ENCODE measurements at places on chromosomes 2 and 18.
A peak's percentile ranks its signal among the peaks of the same experiment; 100 is the strongest.

- no peak for DNase-seq
These were observed 255.3 kb upstream of the RAB6C start for GRCh38 chr2:129724021-129724757.

DNA sequence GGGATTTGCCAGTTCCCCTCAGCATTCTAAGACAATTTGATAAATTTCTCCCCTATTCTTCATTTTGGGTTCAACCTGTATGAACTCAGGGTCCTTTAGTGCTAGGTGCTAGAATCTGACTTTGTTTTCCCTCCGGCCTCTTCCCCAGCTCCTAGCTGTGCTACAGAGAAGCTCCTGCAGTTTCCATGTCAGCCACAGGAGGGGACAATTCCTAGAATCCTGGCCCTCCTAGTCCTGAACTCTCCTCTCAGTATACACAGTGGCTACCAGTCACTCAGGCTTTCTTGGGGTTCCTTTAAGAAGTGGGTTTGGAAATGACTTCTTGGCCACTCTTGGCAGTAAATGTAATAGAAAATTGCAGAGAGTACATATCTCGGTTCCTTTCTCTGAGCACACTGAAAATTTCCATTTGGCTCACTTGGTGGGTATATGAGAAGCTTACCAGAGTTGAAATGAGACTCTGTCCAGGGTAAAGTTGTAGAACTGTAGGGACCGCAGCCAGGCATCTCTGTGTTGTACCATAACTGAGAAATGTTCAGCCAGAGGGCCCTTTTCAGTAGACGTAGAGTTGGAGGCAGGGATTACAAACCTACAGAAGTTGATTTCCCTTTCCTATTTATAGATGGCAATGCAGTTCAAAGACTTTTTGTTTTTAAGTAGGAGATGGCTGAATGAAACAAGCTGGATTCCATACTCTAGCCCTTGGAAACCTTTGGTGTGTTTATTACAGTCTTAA, 5.0 kb upstream of the CHST10 start:
- no peak for DNase-seq

GRCh38 chr2:238584617-238585016, 157.9 kb downstream of the ASB1 start:
- DNase-seq = no peak

DNA sequence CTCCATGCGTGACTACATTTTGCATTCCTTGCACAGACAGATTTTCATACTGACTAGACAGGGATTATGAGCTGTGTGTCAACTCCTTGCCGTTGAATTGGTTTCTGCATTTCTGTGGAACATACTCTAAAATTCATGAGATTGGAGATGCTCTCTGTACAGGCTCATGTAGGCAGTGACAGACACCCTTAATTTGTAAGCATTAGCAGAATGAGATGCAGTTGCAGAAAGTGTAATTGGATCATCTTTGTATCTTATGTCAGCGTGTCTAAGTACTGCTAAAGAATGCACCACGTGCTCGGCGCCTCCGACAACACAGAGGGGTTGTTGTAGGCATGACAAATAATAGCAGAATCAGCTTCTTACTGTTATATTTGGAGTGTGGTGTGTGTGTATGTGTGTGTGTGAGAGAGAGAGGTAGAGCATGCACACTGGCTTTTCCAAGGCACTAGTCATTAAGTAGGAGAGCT, 212.4 kb downstream of the CMPK2 start:
- DNase-seq = no peak

- DNase-seq = no peak
These were observed 73.8 kb downstream of the TANC1 start for GRCh38 chr2:159042115-159042850.

GRCh38 chr2:142316049-142316448, 185.2 kb upstream of the LRP1B start:
- no peak for DNase-seq

DNA sequence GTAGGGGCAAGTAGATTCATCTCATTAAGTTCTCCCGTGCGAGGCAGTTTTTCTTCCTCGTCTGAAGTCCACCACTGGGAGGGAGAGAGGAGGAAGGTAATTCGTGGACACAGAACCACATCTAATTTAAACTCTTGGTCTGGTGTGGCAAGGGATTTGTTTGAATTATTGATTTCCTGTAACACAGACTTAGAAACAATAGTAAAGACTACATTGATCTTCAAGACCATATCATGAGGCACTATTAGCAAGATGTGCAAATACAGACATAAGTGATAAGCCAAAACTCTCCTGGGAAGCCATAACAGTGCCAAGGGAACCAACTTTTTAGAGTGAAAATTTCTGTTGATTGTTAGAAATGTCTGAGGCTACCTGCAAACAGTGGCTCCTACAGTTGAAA, 158.6 kb downstream of the ALPK2 start:
- DNase-seq = no peak

DNA sequence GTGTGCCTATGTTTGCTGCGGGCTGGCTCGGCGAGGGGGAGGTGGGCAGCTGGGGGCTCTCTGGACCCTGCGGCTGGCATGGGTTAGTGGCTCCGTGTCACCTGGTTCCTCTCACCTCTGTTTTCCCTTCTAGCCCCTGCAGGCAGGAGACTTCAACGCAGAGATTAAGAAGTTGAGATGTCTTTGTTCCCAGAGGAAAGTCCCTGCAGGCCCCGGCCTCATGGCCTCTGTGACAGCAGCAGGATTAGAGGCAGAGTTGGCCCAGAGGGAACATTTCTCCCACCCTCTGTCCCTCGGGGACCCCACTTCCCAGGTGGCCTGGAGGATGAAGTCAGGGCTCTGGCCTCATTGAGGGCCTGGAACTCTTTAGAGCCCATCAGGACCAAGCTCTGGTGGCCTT, 56.5 kb downstream of the HPCAL1 start:
- no peak for DNase-seq

DNA sequence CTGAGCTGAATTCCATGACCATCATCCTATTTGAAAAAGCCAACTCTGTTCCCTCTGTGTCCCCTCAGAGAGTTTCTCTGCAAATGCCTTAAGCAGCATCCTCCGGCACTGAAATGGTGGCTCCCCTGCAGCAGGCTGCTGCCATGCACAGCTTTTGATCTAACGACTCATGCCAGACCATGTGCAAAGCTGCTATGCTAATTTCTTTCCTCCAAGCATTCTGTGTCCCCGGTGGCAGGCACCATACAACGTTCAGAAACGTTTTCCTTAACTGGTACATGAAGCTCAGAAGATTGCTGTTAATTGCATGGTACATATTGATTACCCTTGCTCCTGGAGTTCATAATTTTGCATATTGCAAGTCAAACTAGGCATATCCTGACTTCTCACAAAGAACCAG, 336.8 kb downstream of the RBM43 start:
- no peak for DNase-seq

DNA sequence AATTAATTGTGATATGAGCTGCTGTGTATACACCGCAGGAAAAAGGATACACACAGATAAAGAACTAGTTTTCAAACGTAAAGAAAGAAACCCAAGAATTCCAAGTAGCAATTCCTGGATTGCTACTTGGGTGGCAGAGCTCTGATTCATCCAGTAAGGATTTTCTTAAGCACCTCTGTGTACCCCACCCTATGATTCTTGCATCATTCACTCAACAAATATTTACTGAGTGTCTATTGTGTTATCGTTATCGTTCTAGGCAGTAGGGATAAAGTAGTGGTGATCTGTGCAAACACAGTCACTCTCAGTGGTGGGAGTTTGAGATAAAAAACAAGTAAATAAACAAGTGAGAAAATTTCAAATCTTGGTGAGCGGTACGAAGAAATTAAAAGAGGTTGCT, 4.9 kb upstream of the TMEM200C start:
- no peak for DNase-seq

- DNase-seq = no peak
These were observed 16.1 kb upstream of the PDK1 start for GRCh38 chr2:172539767-172540166.

GRCh38 chr2:126059379-126059778, 596.6 kb upstream of the GYPC start:
- no peak for DNase-seq

DNA sequence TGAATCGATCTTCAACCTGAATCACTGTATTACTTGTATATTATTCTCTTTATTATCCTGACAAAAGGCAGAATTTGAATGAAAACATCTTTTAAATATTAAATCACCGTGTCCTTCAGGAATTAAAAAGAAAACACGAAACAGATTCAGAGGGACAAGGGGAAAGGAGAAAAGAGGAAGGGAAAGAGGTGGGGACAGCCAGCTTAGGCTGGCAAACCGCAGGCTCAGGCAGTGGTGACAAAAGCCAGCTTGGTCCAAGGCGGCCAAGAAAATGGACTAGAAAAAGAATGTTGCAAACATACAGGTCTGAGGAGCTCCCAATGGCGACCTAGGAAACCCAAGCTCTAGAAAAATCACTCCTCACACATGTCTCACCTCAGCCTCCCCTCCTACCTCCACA, 6.8 kb downstream of the B4GALT6 start:
- DNase-seq = no peak

- DNase-seq = no peak
These were observed 21.0 kb upstream of the RRM2 start for GRCh38 chr2:10101491-10101890.

GRCh38 chr2:235639428-235639773, 145.6 kb downstream of the AGAP1 start:
- DNase-seq = no peak

GRCh38 chr2:191013682-191013931, 364 bp downstream of the STAT1 start:
- no peak for DNase-seq

- no peak for DNase-seq
These were observed 127.2 kb downstream of the ANKRD44 start for GRCh38 chr2:197183355-197183754.

DNA sequence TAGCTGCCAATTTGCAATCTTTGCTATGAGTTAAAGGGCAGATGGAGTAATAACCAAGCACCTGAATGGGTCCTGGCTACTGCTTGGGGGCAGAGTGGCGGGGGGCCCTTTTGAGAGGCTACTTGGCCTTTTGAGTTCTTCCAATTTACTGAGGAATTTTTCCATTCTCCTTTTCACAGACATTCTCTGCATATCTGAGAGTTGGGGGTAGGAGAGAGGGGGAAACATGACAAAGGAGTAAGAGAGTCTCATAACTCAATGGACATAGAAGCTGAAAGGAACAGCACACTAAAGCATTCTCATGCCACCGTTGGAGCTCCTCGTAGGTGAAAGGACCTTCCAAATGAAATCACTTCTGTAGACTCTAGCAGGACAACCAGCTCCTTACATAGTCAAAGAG, 16.1 kb downstream of the LGALSL start:
- DNase-seq = no peak

DNA sequence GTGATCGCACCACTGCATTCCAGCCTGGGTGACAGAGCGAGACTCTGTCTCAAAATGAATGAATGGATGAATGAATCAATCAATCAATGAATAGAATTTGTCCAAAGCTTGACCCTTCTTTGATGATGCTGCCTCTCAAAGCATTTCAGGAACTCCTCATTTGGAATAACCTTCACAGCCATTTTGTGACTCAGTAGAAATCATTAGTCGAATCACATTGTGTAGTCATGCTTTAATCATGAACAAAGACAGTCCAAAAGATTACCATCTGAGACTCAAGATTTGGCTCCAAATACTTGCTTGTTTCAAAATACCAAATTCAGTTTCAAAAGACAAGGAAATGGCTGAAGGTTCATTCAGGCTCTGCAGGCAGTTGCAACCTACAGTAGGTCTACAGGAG, 83.1 kb downstream of the VWA3B start:
- DNase-seq = no peak

DNA sequence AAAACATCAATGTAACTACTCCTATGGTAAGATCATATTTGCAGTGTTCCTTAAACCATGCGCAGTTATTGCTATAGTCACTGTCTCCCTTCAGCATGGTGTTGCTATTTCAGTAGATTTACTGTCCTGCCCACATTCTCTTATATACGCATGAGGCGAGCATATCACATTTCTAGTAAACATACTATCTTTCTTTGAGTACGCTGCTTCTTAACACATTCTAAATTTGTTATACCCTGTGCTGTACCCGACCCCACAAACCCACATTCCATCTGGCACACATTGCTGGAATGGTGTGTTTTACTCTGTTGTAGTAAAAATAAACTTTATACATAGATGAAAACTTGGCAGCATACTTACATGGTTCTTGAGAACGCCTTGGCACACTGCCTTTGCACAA, 163.3 kb downstream of the QPCT start:
- DNase-seq = no peak

DNA sequence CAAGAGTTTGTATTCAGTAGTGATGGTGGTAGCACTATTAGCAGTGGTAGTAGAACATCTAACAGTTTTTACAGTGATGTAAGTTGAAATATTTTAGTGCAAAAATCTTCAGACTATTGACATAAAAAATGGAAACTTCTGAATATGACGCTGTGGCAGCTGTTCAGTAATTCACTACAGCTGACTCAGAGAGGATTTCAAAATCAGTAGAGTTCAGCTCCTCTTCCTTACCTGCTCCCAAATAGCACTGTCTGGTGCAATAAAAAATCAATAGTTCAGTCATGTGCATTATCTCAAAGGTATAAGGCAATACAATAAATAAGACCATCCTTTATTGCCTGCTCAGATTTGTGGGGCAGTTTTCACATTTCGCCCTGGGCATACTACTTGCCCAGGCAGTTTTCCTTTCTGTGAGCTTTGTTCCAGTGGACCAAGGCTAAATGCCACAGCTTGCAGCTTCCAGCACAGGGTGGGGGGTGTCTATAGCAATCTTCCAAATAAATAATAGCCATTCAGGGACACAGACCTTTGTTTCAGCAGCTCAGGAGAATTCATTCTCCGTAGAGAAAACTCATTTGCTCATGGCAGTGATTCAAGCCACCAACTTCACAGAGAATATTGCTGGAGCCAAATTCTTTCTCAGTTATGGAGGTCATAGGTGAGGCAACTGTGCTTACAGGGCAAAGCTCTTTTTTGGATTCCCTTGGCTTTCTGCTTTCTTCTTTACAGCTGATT, 33.9 kb upstream of the GORASP2 start:
- no peak for DNase-seq

- no peak for DNase-seq
These were observed 17.5 kb upstream of the RAB31 start for GRCh38 chr18:9690418-9691188.

DNA sequence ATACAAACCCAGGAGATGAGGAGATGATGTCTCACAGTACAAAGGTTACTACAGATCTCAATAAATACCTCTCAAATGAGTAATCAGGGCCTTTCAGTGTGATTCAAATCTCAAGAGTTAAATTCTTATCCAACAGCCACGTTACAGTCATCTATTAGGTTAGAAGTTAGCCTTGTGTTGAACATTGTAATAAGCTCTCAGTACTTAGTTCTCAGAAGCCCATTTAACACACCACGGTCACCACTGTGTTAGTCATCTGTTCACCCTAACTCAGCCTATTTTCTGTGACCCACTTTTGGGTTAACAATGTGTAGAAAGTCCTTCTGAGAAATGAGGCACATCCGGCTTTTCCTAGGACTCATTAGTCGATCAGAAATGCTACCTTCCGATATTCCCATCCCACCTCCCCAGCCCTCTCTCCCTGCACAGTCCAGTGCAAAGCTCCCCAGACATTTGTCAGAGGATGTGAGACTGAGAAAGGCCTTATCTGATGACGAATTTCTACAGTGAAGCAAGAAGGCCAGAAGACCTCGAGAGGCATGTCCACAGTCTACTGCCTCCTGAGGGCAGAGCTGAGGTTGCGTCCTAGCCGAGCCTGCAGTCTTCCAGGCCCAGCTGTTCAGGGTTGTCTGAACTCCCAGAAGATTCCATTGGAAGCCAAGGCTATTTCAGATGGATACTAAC, 92.6 kb downstream of the ACTR2 start:
- DNase-seq = peak; percentile 56

- no peak for DNase-seq
These were observed 481.4 kb upstream of the SPRED2 start for GRCh38 chr2:65913813-65914212.

All from activated CD4-positive, alpha-beta memory T cell treated with anti-CD3 and anti-CD28 coated beads for 36 hours (primary cell).